ENCODE measurements at places on chromosomes 16 and 17.

DNA sequence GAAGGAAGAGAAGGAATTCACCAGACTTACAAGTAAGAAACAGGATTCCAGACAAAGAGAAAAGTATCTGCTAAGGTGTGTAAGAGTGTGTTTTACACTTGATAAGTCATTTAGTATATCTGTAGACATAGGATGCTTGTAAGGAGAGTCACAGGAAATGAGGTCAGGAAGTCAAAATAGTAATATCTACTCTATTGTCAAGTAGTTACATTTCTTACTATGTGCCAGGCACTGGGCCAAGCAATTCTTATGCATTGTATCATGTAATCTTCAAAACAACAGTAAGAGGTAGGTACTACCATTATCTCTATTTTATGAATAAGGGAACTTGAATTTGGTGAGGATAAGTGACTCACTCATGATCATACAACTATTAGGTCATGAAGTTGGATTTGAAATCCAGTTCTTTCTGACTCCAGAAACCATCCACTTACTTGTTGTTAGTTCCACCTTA, 129.1 kb downstream of the SNX11 start:
- DNase-seq, result no peak

GRCh38 chr16:78796221-78796866, 696.9 kb downstream of the WWOX start:
- DNase-seq, result peak; percentile 57

DNA sequence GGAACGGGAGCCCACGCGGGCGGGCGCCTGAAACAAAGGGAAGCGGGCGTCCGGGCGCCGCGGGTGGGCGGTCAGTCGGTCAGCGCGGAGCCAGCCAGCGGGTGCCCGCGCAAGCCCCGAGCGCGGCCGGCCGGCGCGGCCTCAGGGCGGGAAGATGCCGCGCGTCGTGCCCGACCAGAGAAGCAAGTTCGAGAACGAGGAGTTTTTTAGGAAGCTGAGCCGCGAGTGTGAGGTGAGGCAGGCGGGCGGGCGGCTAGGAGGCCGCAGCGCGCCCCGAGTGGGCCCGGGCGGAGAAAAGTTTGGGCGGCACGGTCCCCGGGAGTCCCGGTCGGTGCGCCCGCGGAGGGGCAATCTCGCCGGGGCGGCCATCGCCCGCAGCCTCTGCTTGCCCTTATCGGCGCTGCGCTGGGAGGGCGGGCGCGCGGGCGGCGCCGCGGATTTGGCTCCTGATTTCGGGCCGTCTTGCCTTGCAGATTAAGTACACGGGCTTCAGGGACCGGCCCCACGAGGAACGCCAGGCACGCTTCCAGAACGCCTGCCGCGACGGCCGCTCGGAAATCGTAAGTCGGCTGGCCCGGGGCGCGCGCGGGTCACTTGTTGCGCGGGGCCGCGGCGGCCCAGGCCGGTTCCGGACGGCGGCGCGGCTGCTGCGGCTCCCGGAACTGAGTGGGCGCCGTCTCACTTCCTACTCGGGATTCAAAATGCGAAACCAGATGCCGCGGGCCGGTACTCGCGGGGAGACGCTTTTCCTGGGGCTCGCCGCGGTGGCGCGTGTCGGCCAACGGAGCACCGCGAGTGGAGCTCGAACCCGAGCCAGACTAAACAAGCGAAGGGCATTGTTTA, 526 bp downstream of the CBFB start:
- DNase-seq, result peak; percentile 53

DNA sequence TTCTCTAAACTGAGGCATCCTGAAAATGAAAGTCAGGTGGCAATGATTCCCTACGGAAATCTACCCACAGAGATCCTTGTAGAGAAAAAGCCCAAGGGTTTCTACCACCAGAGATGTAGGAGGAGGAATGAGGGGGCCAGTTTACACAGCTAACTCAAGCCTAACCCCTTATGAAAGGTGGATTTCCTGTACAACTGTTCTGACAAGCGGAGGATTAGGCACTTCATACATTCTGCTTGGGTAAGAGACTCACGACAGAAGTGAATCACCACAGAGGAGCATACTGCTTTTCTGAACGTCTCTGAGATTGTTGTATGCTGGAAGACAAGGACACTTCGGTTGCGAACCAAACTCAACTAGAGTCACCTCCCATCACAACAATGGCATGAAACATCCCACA, 72.7 kb downstream of the SMG6 start:
- no peak for DNase-seq

- DNase-seq, result no peak
Observed at GRCh38 chr16:69610356-69610755, 44.6 kb downstream of the NFAT5 start.

GRCh38 chr16:81138831-81139557, 42.8 kb upstream of the GCSH start:
- no peak for DNase-seq

DNA sequence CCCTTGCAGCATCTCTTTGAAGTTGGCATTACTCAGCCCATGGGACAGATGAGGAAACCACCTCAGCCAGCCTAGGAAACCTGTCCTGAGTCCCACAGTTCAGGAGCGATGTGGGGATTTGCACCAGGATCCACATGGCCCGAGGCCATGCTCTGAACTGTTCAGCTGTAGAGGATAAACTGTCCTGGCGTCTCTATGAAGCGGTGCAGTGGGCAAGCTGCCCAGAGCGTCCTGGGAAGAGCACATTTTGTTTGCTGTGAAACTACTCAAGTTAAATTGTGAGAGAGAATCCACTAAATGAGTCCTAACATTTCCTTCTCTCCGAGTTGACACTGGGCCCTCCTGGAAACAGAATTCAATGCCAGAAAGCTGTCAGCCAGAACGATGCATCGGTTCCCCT, 276.6 kb upstream of the TNRC6C start:
- no peak for DNase-seq

- DNase-seq, result no peak
Observed at GRCh38 chr17:15346066-15346595, 4.7 kb upstream of the TEKT3 start.

DNA sequence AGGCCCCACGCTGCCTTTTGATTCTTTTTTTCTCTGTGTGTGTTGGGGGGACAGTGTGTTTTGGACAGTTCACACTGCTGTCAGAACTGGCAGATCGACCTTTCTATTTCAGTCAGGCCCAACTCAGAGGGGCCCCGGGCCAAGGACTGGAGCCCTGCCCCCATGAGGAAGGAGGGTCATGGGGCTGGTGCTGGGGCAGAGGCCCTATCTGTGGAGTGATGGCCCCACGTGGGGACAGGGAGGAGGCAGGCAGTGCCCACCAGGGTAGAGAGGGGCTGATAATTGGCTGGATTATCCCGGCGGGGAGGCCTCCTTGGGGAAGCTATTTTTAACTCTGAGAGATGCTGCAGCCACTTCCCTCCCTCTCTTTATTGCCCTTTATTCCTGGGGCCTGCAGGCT, 5.7 kb upstream of the KCNJ12 start:
- no peak for DNase-seq

GRCh38 chr17:29163563-29163962, 16.6 kb downstream of the MYO18A start:
- DNase-seq, result no peak

DNA sequence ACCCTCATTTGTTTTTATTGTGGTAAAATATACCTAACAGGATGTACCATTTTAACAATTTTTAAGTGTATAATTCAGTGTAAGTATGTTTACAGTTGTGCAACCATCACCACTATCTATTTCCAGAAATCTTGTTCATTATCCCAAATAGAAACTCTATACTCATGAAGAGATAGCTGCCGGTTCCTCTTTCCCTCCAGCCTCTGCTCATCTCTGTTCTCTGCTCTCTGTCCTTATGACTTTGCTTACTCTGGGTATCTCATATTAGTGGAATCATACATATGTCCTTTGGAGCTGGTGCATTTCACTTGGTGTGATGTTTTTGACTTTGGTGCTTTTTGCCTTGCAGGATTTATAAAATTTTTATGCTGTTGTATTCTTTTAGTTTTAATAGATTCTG, 19.4 kb downstream of the CYLD start:
- DNase-seq, result no peak

- DNase-seq, result no peak
Observed at GRCh38 chr16:23802776-23803175, 33.0 kb upstream of the PRKCB start.

GRCh38 chr17:62925267-62925836, 40.7 kb upstream of the TANC2 start:
- DNase-seq, result no peak

DNA sequence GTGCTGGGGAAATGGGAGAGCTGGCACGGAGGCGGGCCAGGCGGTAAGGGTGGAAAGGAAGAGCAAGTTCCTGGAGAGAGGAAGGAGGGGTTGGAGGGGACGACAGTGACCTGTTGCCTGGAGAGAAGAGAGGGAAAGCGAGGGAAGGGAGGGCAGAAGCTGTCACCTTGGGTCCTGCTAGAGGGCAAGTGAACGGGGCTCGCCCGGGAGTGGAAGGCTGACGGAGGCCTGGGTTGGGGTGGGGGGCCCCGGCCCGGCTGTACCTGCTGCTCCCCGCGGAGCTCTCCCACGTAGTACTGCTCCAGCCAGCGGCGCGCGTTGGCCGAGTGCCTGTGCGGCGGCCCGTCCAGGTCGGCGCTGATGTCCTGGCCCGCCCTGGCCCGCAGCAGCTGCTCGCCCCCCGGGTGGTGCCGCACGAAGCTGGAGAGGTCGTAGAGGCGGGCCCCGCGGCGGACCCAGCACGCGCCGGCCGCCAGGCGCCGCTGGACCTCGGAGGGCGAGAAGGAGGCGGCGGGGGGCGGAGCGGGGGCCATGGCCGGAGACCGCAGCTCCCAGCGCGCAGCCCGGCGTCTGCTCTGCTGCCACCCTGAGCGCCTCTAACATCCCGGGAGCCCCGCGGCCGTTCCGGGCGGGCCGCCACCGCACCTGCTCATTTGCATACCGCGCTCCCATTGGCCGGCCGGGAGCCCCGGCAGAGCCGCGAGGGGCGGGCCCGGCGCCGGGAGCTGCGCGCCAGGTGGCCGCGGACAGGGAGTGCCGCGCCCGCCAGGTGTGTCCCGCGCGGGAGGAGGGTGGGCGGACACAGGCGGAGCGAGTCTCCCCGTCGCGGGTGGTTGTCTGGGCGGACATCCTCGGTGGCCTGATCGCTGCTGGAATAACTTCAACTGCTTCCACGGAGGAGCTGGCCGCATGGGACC, at the start of gene FA2H:
Gene FA2H, minus strand, starts transcription at position 598 of the 917 bp plus-strand sequence. Its CDS starts 65 bp downstream, at position 533.
- peak; percentile 63 for DNase-seq

DNA sequence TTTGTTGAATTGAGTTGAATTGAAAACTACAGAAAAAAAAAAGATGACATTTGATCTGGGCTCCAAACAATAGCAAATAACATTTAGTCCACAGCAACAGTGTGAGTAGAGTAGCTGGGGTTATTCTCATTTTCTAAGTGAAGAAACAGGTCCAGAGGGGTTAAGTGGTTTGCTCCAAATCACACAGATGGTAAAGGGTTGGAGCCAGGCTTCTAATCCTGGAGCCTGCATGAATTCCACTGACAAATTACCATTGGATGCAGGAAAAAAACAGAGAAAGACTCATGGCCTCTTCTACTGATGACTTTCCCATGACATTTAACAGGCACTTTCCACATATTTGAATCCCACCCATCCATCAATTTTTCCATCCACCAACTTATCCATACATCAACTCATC, 182.4 kb downstream of the HS3ST4 start:
- DNase-seq, result no peak

DNA sequence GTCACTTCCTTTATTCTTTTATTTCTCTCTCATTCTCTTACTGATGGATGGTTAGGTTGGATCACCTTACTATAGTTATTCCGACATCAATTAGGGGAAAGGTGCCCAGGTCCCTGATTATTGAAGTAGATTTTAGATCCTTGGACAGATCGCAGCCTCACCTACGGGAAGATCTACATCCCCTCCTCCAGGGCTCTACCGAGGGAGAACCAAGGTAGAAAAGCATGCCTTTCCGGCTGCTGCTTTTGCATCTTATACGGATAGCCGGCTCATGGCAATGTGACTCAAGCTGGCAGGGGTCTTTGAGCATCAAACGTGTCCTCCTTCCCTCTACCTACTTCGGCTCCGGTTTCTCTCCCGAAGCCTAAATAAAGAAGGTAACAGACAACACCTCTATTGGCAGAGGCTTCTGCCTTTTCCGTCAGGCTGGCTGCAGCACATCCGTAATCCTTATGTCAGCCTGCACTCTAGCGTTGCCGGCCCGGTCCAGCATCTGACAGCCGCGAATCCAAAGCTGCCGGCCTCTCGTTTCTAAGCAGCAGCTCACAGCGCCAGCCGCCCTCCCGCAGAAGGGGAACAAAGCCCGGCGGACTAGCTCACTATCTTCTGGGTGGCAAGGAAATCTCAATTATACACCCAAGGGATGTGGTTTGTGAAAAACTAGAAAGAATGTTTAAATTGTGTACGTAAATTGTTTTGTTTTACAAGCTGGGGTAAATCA, 46.9 kb downstream of the IRX6 start:
- DNase-seq, result peak; percentile 66

- no peak for DNase-seq
Observed at GRCh38 chr16:11208916-11209665, 46.9 kb downstream of the SOCS1 start.

DNA sequence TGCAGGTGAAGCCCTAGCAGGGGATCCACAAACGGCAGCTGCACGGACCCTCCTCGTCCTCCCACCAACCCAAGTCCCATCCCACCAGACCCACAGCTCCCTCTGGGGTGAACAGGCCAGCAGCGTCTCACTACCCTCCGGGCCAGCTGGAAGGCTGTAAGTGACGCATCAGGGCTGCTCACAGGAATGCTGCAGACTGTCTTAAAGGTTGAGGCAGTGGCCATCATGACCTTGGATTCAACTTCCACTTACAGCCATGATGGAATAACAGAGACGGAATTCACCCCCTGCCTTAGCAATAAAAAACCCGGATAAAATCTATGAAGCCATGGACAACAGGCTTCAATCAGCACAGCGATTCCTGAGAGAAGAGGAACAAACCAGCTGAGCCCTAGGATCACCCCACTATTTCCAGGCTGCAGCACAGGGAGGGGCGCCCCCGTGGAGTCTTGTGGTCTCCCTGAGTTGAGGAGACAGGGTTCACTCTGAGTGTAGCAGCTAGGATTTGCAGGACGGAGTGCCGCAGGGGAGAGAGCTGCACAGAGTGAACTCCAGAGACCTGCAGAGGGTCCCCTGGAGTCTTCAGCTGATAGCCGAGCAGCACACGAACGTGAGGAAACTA, 10.5 kb downstream of the FAM83G start:
- no peak for DNase-seq

- no peak for DNase-seq
Observed at GRCh38 chr16:50502616-50503011, 45.6 kb upstream of the NKD1 start.

GRCh38 chr16:56763291-56763916, 33.5 kb downstream of the NUP93 start:
- DNase-seq, result no peak

DNA sequence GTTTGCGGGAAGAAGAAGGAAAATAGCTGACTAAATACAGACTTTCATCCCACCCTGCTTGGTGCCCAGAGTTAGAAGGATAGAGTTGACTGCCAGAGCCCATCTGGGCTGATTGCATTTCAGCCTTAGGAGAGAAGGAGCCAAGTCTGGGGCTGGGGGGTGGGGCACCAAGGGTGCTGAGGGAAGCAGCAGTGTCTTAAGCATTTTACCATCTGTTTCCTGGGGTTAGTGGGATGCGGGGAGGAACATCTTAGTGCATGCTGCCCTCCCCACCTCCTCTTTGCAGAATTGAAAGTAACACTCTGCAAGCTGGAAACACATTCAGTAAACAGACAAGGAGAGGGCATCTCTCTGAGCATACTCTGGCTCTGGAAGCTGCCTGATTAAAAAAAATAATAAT, 1.5 kb upstream of the ARL5C start:
- no peak for DNase-seq

- no peak for DNase-seq
Observed at GRCh38 chr16:82322177-82322576, 152.2 kb upstream of the MPHOSPH6 start.

GRCh38 chr17:80023481-80024205, 12.0 kb downstream of the TBC1D16 start:
- DNase-seq, result no peak

- no peak for DNase-seq
Observed at GRCh38 chr17:27562777-27563455, 68.1 kb upstream of the LGALS9 start.

Data from endothelial cell (in vitro differentiated cells).